LNCaP clone FGC (cell line): ENCODE measurements at places on chromosomes 6 and 20.

GRCh38 chr6:4637691-4638433 lies 138.3 kb upstream of the CDYL start:
- no peak for DNase-seq

- no peak for DNase-seq
These were observed 350.9 kb upstream of the PRND start for GRCh38 chr20:4370851-4371250.

GRCh38 chr20:41054847-41055230 lies 26.2 kb downstream of the TOP1 start:
- DNase-seq, result no peak

DNA sequence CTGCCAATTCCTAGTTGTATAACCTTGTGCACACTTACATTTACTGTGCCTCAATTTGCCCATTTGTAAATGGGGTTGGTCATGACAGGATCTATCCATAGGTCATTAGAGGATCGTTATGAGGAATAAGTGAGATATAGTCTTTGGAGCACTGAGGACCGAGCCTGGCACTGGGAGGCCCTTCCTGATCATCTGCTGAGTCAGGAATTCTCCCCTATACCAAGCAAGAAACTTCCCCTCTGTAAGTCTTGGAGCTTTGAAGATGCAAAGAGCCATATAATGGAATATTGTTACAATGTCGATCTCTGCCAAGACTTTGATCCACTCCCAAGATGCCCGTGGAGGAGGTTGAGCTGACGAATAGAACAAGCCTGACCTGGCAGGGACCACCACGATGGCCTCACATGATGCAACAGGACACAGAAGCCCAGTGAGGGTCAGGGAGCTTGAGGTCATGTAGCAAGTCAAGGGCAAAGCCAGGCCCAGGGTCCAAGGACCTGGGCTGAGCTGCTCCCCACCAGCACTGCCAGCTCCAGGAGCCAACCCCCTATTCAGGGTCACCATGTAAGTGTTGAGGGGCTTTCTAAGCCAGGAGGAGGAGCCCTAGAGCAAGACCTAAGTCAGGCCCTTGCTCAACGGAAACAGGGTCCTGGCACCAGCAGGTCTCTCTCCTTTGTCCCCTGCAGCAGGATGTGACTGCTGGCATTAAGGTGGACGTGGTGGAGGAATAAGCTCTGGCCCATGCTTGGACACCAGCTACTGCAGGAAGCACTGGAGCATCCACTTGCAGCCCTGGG lies 16.7 kb downstream of the PDRG1 start:
- no peak for DNase-seq

GRCh38 chr20:40493071-40493470 lies 196.0 kb downstream of the MAFB start:
- no peak for DNase-seq

GRCh38 chr6:25875926-25876602 lies 2.0 kb upstream of the SLC17A3 start:
- DNase-seq, result no peak

GRCh38 chr6:150641398-150642139 lies 41.9 kb downstream of the PLEKHG1 start:
- no peak for DNase-seq

DNA sequence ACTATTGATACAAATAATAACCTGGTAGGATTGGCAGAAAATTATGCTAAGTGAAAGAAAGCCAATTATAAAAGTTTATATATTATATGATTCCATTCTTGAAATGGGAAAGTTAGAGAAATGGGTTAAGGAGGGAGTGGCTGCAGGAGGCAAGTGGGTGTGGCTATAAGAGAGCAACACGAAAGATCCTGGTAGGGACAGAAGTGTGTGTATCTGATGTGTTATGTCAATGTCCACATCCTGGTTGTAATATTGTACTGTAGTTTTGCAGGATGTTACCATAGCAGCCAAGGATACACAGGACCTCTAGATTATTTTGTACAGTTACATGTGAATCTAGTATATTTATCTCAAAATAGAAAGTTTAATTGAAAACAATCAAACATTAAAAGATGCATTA lies 46.8 kb downstream of the SNX5 start:
- DNase-seq, result no peak

- no peak for DNase-seq
These were observed 17.8 kb upstream of the SCAF8 start for GRCh38 chr6:154715446-154715845.

DNA sequence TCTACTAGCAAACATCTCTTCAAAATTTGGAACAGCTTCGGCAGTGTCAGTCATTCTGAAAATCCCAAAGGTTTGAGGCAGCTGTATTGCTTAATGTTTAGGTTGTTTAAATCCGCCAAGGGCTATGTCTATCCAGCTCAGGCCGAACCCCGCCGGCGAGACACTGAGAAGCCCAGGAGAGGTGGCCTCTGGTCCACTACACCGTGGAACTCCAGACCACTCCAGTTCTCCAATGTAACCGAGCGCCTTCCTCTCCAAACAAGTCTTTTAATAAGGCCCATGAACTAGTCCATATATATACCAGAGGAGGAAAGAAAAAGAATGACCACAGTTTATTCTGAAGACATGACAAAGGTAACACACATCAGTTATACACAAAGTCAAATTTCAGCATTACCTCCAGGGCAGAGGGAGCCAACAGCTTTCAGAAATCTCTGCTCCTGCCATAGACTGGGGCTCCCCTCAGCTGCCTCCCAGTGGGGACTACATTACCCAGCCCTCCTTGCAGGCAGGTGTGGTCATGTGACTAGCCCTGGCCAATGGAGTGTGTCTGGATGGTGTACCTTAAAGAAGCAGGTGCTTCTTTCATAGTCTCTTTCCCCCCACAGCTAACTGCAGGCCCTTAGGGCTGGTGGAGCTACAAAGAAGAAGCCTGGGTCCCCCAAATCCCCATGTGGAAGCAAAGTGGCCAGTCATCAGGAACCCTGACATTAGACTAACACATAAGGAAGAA lies at the start of gene RAMACL:
RAMACL (minus strand) TSS at position 255 of the 733 bp plus-strand sequence; CDS start at position 54, 201 bp downstream.
- no peak for DNase-seq

- no peak for DNase-seq
These were observed 121.3 kb downstream of the VEGFA start for GRCh38 chr6:43891072-43891870.

GRCh38 chr6:47834196-47834595 lies 52.4 kb downstream of the OPN5 start:
- no peak for DNase-seq

DNA sequence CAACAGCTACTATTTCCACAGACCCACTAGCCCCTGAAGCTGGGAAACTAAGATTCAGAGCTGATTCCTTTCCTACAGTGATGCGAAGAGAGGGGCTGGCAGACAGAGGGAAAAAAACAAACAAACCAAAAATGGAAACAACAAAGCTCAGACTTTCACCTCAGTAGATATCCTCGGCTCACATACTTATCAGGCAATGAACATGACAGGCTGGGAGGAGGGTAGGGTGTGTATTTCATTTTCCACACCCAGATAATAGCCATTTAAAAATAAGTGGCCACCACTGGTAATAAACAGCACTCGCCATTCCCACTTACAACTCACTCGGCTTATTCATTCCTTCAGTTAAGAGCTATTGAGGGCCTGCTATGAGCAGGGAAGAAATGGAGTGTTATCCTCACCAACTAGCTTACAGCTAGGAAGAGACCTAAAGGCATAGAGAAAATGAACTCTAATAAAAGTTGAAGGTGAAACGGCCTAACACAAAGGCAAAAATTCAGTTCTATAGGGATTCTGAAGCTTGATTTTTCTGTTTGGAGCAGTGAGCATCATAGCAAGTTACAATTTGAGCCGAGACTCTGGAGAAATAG lies 32.0 kb upstream of the SPTLC3 start:
- no peak for DNase-seq

DNA sequence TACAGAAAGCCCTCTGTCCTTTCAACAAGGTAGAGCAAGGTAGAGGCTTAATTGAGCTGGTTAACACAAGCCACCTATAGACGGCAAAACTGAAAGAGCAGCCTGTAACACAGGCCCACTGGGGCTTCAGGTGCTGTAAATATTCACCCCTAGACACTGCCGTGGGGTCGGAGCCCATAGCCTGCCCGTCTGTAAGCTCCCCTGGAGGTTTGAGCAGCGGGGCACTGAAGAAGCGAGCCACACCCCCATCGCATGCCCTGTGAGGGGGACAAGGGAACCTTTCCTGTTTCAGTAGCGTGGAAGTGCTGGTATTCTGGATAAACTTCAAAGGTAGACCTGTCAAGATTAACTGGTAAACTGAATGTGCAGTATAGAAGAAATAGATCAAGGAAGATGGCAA lies 160.4 kb downstream of the TPBG start:
- DNase-seq, result no peak

DNA sequence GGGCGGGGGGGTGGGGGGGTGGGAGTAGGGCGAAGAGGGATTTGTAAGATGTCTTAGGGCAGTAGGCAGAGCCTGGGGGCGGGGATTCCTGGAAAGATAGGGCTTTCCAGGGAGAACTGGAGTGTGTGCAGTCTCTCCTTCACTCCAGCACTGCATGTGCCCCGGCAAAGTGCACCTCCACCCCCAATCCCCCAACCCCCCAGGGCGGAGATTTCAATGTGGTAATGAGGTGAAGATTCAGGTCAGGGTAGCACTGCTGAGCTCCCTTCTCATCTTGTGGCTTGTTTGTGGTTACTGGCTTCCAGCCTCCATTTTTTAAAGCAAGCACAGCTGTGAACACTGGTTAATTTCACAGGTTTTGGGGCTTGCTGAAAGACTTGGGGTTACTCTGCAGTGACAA lies 5.9 kb downstream of the TMEM239 start:
- no peak for DNase-seq

DNA sequence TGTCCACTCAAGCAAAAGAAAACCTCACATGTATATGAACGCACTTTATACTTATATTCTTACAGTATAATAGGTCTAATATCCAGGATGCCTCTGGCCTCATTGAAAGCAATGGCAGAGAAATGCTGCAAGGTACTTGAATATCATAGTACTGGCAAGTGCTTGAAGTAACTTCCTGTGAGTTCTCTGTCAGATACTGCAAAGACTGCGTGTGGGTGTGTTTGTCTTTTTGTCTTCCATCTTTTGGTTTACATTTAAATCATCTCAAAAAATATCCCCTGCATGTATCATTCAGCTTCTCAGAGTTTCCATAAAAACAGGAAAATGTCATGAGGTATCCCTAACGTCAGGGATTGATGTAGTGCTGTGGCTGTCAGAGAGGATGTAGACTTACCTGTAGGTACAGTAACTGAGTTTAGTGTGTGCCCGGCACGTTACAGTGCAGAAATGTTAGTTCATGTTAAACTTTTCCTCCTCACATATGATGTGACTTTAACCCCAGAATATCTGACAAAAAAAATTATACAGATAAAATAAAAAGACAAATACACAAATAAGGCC lies 184.3 kb downstream of the DST start:
- no peak for DNase-seq

DNA sequence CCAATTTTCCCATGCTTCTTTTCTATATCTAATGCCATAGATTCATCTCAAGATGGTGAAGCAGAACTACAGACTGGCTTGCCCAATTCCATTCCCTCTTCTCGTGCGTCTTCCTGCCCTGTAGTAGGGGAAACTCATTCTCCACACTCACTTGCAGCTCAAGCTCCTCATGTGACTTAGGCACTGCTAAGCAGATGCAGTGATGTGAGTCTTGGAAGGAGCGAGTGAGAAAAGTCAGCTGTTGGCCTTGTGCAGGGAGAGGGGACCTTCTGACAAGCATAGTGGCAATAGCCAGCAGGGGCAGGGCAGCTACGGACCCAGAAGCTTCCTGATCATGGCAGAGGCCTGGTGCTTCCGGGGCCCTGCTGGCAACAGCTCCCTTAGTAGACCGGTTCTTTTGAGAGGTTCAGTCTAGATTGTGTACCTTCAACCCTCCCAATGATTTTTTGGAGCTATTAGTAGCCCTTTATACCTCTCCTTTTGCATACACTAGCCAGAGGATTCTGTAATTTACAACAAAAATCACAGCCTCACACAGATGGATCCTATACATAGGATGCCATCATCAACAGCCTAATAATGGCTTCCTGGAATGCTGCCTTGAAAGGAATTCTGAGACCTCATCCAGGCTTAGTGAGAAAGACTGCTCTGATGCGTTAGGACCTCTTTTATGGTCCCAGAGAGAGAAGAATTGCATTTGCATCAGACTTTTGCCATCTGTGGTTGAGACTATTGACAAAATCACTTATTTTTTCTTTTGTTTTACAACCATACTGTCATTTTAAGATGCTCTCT lies 121.5 kb upstream of the RIPOR2 start:
- DNase-seq, result no peak

DNA sequence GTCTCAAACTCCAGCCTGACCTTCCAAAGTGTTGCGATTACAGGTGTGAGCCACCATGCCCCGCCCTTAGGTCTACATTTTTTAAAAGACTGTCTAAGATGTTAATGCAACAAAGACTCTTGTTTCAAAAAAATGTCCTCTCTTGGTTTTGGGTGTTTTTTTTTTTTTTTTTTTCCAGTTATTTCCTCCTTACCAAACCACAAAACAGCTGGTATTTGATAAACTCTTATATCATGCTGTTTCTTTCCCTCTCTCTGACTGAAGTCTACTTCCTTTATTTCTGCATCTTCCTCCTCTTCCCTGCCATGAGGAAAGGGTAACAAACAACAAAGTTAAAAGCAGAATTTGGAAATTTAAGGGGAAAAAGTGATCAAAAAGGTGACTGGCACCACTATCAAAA lies 21.2 kb downstream of the STK38 start:
- DNase-seq, result no peak

DNA sequence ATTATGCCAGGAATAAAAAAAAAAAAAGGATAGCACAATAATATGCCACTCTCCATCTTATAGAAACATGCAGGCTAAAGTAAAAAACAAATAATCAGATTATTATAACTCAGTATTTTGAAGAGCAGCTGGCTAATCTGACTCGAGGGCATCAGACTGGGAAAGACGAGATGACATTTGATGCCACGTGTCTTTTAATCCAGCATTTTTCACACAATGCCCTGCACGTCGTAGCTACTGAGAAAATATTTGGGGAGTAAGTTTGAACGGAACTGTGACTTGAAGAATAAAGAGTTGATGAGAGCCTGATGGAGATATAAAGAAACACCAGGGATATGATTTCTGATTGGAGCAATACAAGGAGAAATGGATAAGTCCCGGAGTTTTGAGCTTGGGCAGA lies 237.7 kb downstream of the ARID1B start:
- no peak for DNase-seq

- DNase-seq, result no peak
These were observed 2.8 kb downstream of the FAM8A1 start for GRCh38 chr6:17602888-17603287.

GRCh38 chr6:125931733-125932450 lies 24.7 kb upstream of the HINT3 start:
- no peak for DNase-seq

- no peak for DNase-seq
These were observed 6.0 kb downstream of the MKKS start for GRCh38 chr20:10428008-10428407.
